ENCODE measurements at places on chromosomes 16 and 17.

- DNase-seq = no peak
These were observed 134.1 kb downstream of the IRF8 start for GRCh38 chr16:86033016-86033474.

DNA sequence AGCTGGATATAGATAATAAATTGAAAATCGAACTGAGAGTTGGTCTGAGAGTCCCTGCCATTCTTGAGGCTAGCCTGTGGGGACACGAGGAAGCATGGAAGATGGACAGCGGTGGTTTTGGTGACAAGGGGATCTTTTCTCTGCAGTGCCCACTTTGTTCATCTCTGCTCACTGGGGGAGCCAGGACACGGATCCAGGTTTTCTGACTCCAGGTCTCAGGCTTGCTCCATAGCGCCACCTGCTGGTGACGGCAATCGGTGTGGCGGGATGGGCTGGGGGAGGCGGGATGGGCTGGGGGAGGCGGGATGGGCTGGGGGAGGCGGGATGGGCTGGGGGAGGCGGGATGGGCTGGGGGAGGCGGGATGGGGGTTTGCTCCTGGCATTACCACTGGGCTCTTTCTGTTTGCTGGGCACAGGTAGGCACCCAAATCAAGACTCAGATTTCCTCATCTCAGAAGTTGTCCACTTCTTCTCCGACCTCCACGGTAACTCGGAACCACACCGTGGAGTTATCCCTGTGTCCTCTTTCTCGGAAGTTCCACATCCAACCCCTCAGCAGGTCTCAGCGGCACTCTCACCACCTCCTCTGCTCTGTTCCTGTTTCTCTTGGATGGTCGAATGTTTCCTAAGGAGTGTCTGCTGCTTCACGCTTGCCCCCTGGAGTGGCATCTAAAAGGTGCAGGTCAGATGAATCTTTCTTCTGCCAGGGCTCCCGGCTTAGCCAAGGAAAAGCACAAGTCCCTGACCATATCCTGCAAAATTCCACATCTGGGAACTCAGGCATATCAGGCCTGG, 142.4 kb downstream of the CYLD start:
- peak; percentile 61 for DNase-seq

GRCh38 chr16:14564323-14564722, 65.7 kb downstream of the PARN start:
- DNase-seq = no peak

DNA sequence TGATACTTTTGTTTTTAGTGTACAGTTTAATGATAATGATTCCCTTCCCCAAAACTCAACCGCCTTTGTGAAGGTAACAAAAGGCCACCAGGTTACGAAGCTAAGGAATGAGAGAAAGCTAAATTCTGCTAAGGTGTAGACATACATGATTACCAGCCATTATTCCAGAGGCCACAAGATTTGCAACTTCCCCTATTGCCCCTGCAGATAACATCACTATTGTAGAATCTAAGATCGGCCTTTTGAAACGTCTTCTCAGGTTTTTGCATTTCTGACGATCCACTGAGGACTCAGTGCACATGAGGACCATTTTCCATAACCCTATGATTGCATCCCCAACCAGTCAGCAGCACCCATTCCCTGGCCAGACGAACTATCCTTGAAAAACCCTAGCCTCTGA, 33.9 kb upstream of the SNN start:
- no peak for DNase-seq

DNA sequence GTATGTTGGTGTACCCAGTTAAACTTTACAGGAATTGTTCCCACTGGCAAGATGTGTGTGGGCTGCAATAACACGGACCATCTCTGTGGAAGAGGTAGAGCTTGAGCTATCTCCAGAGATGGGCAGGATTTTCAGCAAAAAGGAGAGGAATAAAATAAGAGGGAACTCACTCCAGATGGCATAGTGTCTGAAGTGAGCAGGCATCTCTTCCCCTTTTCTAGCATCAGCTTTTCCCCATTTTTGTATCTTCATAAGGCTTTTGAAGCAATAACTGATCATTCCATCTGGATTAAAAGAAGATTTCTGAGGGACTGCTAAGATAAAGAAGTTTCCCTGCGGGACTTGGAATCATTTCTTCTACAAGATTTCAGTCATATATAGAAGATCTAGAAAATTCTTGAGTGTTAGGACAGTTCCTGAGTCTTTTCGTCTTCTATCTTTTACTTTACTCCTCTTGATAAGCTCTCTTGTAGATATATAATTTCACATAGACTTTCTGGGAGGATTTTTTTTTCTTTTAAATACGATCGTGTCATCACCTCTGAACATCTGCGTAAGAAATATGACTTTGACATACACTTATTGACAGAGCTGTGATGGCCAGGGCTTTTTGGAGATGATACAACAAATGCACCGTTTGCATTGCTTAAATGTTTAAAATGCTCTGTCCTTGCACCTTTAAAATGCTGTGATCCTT, 2.1 kb downstream of the CPD start:
- DNase-seq = no peak

- DNase-seq = no peak
These were observed 1.6 kb downstream of the FLOT2 start for GRCh38 chr17:28895794-28896447.

GRCh38 chr17:55726440-55726839, 3.8 kb upstream of the TMEM100 start:
- DNase-seq = no peak

DNA sequence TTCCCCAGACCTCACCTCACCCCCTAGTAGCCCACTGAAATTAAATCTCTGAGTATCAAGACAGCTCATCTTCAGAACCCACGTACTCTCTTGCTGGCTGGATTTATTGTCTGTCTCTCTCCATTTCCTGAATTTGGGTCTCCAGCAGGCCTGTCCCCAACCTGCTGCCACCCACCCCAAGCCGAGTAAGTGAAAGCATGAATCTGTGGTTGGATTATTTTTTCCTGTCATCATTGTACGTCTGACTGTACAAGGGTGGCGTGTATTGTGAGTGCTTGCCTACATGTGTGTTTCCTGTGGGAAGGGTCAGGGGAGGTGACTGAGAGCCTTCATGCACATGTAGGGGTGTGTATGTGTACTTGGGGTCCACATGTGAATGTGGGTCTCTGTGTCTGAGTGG, 5.4 kb downstream of the TNP2 start:
- no peak for DNase-seq

DNA sequence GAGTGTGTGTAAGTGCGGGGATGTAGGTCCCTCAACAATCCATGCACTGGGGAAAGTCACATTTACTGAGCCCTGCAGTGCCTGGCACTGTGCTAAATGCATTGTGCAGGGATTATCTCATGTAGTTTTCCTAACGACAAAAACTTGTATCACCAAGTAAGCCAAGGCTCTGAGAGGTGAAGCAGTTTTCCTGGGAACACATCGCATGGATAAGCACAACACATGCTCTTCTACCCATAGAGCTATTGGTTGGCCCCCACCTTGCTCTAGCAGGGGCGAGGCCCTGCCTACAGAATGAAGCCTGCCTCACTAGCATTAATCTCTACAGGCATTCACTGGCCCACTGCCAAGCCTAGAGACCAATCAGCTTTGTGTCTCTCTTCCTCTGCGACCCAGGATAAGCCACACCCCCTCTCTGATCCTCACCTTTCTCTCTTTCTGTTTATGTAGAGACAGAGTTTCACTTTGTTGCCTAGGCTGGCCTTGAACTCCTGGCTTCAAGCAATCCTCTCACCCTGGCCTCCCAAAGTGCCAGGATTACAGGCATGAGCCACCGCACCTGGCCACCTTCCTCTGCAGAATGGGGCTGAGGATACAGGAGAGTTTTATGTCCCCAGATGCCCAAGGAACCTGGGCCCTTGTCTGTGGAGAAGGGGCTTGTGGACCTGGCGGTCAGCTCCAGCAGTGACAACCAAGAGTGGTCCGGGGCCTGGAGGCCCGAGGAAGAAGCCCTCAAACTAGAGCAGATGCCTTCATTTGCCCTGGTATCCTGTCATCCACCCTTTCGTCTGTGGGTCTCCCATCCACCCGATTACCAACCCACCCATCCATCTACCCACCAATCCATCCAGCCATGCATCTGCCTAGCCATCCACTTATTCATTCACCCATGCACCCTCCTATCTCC, 12.8 kb downstream of the CDH16 start:
- DNase-seq = no peak

DNA sequence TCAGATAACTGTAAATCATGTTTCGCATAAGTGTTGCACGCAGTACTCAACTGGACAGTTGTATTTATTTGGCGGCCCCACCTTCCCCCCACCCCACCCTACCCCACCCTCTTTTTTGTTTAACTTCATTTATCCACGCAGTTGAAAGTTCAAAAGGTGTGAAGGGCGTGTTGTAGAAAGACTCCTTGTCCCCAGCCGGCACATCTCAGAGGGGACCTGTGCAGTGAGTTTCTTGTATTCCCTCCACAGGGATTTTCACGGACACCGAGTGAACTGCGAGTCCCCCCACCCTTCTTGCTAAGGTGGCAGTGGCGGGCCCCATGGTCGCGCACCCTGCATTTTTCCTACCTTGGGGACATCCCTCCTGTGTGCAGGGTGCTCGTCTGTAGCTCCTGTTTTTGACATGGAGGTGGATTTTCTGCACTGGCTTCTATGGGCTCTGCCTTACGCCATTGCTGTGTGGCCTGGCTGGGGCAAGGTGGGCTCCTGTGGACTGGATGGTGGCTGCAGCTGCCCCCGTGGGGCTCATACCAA, 36.2 kb downstream of the ADCY7 start:
- DNase-seq = no peak

DNA sequence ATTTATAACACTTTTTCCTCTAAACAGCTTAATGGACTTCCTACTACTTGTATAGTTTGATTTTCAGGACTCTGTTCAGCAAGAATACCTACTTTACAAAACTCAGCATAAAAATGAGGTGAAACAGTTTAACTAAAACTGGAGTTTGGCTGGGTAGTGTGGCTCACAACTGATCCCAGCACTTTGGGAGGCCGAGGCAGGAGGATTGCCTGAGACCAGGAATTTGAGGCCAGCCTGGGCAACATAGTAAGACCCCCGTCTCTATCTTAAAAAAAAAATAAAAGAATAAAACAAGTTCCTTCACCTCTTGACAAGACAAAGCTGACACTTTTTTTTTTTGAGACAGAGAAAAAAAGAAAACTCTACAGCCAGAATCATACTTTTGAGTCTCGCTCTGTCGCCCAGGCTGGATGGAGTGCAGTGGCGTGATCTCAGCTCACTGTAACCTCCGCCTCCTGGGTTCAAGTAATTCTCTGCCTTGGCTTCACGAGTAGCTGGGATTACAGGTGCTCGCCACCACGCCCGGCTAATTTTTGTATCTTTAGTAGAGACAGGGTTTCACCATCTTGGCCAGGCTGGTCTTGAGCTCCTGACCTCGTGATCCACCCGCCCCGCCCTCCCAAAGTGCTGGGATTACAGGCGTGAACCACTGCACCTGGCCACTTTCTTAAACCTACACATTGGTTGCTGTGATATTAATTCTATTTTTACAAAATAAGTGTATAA, 2.6 kb downstream of the PDF start:
- no peak for DNase-seq

GRCh38 chr17:17063546-17064122, 21.4 kb downstream of the MPRIP start:
- DNase-seq = no peak

DNA sequence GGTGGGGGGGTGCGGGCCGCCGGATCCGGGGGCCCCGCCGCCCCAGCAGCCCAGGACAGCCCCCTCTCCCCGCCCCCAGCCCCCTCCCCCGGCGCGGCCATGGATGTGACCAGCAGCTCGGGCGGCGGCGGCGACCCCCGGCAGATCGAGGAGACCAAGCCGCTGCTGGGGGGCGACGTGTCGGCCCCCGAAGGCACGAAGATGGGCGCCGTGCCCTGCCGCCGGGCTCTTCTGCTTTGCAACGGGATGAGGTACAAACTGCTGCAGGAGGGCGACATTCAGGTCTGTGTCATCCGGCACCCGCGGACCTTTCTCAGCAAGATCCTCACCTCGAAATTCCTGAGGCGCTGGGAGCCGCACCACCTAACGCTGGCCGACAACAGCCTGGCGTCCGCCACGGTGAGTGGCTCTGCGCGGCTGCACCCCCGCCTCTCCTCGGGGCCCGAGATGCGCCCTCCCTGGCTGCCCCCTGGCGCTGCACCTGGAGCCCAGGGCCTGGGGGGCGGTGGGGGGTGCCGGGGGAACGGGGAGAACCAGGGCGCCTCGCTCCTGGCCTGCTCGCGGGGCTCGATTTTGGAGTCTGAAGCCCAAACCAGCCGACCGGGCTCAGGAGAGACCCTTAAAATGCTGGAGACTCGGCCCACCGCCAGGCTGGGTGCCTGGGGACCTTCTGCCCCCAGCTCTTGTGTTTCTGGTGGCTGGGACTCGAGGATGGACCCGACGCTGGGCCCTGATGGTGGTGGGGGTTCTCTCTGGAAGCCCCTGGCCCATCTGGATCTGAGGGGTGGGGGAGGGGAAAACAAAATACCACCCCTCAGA, 744 bp downstream of the CMIP start:
- DNase-seq = no peak

GRCh38 chr17:29867643-29868181, 62.3 kb downstream of the SSH2 start:
- DNase-seq = no peak

DNA sequence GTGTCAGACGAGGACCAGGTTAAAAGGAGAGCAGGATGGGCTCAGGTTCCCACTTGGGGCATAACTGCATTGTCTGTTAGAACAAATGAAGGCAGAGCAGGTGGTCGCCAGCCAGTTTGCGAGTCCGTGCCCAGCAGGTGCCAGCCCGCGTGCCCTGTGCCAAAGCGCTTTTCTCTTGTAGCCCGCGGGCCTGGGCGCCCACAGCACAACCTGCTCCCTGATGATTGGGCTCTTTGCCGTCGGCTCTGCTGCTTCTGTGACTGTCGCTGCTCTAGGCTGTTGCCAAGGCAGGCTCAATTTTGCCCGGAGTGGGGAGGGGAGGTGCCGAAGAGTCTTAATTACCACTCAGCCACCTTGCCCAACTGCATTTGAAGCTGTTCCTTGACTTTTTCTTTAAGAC, 21.1 kb downstream of the KNOP1 start:
- no peak for DNase-seq

DNA sequence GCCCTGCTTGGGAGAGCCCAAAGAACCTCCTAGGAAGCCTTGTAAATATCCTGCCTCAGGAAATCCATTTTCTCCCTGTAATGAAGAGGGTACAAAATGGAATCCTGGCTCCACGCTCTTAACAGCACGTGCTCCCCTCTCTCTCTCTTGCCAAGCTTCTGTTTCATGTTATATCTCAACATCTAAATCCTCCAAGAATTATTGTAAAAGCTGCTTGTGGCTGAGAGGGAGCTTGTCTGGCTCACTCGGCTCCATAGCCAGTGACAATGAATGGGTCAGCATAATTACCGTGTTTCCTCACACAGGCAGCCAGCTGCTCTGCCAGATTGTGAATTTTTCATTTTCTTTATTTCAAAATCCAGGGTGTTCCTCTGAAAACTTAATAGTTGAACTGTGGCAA, 317.8 kb downstream of the RBFOX1 start:
- DNase-seq = no peak

DNA sequence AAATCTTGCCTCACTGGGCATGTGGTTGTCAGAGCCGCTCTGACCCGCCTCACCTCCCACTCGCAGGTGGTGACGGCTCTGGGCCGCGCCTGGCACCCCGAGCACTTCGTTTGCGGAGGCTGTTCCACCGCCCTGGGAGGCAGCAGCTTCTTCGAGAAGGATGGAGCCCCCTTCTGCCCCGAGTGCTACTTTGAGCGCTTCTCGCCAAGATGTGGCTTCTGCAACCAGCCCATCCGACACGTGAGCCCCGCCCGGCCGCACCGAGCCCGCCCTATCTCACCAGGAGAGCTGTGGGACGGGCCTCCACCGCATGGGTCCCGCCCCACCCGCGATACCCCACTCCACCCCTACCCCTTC, 4.0 kb downstream of the TGFB1I1 start:
- DNase-seq = no peak

- no peak for DNase-seq
These were observed 189.7 kb downstream of the IRX5 start for GRCh38 chr16:55120408-55120807.
